ENCODE measurements at places on chromosomes 1 and 21.

DNA sequence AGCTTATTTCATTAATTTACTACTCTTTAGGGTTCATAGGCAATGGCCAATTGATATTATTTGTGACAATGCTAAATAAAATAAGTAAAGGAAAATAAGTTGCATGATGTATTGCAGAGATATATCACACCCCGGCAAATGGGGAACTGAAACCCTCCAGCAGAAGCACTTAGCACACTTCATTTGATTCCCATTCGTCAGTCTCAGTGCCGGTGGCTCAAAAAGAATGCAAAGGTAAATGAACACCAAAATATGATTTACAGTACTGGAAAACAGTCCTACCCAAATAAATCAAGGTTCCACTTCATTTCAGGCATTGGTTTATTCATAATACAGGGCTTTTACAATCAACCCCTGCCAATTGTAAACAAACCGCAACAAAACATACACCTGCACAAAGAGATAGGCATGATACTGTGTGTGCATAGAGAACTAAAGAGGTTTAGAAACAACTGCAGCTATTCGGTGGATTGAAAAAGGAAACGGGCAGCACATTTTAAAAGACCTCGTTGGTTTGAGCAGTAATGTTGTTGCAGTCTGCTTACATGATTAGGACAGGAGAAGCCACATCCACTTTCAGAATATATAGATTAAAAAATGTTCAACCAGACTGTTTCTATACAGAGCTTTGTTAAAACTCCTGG is 1019.2 kb downstream of the TTLL7 start:
- peak; percentile 67 for DNase-seq

GRCh38 chr21:20667931-20668330 is 330.3 kb upstream of the NCAM2 start:
- DNase-seq, result no peak

DNA sequence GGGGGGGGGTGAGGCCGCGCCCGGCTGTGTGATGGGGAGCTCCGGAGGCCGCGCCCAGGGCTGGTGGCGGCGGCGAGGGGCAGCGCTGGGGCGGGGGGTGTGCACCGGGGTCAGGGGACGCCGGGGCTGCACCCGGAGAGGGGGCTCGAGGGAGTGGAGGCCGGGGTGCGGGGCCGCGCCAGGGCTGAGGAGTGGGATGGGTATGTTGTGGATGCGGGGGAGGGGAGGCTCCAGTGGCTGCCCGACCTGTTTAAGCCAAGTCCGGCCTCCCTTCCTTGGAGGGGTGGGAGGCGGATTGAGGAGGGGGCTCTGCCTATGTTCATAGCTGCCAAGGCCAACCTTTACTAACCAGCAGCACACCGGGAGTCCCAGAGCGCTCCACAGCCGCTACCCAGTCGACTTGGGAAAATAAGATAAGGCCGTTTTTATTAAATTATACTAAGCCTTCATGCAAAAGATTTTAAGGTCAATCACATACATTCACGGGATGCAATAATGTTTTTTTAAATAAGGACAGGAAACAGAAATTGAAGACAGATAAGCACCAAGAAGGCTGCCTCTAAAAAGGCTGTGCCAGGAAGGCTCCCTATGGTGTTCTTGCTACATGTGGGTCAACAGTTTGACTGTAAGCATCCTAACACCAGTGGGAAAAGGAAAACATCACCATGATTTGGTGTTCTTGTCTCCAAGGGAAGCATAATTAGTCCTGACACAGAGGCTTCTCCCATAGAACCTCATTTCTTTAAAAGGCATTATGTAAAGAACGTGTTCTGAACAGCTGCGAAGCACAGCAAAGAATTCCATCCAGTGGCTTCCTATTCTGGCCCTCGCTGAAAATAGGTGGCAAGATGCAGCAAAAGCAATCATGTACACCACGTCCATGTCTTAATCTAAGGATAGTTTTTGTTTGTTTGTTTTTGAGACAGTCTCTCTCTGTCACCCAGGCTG is 626 bp upstream of the HLCS start:
- DNase-seq, result no peak

GRCh38 chr21:39946199-39946598 is 79.0 kb downstream of the PCP4 start:
- DNase-seq, result no peak

DNA sequence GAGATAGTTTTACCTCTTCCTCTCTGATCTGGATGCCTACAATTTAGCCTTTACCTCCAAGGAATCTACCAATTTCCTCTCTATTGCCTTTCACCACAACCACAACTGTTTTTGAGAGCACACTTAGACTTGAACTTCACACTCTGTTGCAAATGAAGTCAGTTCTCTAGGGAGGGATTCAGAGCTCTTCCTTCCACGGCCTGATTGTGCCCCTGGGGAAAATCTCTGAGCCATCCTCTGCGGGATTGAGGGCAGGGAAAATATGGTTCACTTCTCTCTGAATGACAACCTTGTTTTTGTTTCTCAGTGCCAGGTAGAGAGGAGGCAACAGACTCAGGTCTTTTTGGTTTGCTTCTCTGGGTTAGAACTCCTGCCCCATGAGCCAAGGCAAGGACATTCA is 35.4 kb upstream of the BCL10 start:
- no peak for DNase-seq

- DNase-seq, result no peak
Measured at GRCh38 chr1:942411-942821, 16.6 kb downstream of the NOC2L start.

GRCh38 chr1:228314315-228314657 is 92.3 kb downstream of the TRIM11 start:
- DNase-seq, result no peak

- no peak for DNase-seq
Measured at GRCh38 chr1:225371366-225372010, 56.4 kb downstream of the LBR start.

DNA sequence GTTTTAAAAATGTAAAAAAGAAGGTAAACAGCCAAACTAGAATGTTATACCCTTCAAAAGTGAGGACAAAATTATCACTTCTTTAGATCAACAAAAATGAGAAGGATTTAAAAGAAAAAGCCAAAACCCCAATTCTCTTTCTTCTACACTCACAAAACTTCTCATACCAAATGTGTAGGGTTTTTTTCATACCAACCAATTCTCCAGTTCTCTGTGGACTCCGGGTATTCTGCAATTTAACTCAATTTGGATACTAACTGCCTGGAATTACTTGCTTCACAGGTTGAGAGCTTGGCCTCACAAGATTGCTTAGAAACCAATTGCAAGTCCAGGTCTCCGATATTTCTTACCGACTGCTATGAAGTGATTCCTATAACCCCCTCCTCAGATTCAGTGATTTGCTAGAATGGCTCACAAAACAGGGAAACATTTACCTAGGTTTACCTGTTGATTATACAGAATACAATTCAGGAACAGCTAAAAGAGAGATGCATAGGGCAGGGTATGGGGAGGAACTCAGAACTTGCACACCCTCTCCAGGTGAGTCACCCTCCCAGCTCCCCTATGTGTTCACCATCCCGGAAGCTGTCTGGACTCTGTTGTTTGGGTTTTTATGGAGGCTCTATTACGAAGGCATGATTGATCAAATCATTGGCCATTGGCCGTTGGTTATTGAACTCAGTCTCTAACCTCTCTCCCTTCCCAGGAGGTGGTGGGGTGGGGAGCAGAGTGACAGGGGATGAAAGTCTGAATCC is 67.1 kb downstream of the CAMTA1 start:
- DNase-seq, result no peak

- no peak for DNase-seq
Measured at GRCh38 chr1:1140673-1141072, 24.8 kb upstream of the C1orf159 start.

GRCh38 chr1:171061425-171062143 is 29.1 kb upstream of the FMO3 start:
- no peak for DNase-seq

DNA sequence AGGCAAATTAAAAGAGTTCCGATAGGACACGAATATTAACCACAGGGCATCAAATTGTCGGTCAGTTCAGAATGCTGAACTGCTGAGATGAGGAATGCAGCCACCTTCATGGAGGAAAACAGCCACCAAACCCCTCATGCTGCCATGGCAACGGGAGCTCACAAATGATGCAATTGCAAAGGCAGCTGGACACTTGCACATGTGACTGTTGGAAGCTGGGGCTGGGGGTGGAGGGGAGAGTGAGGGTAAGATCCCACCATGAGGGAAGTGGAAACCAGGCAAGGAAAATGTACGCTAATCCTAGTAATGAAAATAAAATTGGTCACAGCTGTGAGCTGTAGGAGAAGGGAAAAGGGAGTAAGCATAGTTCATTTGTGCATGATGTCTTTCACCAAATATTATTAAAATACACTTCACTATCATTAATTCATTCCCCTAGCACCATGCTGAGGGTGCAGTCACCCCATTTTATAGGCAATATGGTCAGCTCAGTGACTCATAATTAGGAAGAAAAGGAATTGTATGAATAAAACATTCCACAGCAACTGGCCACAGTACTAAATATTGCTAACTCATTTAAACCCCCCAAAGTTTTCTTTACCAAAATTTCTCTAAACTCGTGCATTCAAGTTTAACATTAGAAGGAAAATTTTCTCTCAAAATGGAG is 15.3 kb downstream of the BECN2 start:
- no peak for DNase-seq

DNA sequence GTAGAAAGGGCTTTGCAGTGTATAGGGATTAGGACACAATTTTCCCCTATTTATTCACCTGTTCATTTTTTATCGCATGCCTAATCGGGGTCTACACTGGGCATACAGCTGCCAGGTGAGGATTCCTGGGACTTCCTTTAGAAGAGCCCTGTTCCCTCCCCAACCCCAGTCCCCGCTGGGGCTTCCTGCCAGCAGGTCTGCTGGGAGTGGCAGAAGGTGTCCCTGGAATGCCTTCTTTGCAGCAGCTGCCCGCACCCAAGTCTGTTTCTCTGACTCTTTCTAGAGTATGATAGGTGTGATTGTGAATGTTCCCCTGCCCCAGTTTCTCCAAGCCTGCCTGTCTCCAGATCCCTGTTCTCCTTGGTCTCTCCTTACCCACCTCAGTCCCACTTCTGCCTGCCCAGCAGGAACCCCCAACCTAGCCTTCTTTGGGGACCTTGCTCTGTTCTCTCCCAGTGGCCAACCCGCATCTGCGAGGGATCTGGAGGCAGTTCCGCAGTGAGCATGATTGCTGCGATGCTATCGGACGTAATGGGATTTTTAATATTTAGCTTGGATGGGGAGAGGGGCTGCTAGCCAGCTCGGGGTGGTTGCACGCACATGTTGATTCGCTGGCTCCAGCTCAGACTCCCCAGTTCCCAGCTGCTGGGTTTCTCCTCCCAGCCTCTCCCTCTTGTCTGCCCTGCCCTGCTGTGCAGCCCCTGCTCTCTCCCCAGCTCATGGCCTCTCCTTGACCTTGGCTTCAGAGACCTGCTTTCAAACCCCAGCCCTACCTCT is 79.8 kb downstream of the EPHB2 start:
- DNase-seq, result no peak

- DNase-seq, result no peak
Measured at GRCh38 chr1:226365831-226366231, 42.1 kb downstream of the PARP1 start.

GRCh38 chr1:151222130-151222529 is 23.8 kb downstream of the PIP5K1A start:
- no peak for DNase-seq

DNA sequence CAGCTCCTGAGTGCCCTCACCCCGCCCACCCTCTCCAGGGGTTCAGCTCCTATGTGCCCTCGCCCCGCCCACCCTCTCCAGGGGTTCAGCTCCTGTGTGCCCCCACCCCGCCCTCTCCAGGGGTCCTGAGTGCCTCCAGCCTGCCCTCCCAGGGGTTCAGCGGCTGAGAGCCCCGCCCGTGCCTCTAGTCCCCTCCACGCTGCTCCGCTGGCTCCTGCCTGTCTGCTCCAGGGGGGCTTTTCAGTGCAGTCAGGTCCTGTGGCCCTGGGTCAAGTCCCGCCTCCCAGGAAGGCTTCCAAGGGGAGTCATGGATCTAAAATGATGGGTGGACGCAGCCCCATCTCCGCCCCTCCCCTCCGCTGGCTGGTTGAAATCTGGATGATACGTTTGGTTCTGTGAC is 33.8 kb downstream of the SLX9 start:
- no peak for DNase-seq

Data from NCI-H2081 treated with DMSO at 0.1 percent for 48 hours (cell line).